ENCODE measurements at places on chromosomes 3 and 15.

DNA sequence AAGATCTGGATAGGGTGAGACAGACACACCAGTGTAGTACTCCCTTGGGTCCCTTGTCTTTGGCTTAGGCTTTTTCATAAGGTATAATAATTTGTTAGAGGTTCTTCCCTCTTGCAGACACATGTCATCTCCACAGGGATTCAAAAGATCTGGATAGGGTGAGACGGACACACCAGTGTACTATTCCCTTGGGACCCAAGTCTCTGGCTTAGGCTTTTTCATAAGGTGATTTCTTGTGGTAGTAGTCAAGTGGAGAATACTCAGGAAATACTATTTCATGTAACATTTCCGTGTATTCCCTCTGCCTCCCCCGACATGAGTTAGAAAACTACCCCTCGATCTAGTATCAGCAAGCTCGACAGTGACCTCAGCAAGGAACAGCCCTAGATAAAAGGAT is 954 bp upstream of the MAPKBP1 start:
- no peak for DNase-seq

- no peak for DNase-seq
Measured at GRCh38 chr15:64493641-64494040, 33.3 kb downstream of the ZNF609 start.

- no peak for DNase-seq
Measured at GRCh38 chr15:66815318-66815717, 113.3 kb downstream of the SMAD6 start.

DNA sequence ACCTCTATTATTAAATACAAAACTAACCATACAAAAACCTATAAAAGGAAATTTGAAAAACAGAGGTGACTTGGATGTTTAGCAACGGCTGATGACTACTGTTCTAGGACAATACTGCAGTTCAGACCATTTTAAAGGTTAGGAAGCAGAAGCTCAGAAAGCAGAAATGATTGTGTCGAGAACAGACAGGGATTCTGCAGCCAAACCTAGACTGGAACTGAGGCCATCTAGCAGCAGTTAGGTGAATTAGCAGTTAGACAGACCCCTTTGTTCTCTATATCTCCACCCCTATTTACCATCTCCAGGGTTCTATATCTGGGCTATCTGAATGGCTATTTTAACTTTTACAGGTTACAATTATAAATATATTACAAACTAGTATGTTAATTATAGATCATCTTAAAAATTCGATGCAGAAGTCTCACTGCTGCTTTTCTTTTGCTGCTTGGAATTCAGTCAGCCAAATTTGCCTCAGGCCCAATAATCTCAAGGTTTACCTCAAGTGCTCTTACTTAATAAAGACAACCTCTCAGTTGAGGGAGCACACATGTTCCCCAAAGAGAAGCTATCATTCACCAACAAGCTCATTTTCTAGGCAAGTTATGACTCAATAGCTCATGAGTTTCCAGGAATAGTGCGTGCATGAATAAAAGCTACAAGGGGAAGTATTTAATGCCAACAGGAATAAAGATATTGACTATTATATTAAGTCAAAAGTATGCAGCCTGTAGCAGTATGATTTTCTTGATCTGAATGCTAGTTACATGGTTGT is 9.3 kb upstream of the IL1RAP start:
- no peak for DNase-seq

DNA sequence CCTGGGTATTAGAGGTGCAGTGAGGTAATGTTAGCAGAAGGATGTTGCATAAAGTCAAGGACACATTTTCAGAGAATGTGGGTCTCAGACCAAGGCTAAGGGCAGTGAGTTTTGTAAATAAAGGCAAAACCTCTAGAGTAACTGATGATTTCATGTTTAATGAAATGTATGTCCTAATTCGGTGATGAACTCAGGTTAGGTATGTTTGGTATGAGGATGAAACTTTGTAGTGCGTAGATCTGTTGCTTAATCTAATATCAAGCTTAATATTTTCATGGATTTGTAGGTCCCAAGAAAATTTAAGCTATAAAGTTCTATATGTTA is 3.6 kb downstream of the USP50 start:
- no peak for DNase-seq

- no peak for DNase-seq
Measured at GRCh38 chr15:47944637-47945288, 176.0 kb upstream of the SLC24A5 start.

DNA sequence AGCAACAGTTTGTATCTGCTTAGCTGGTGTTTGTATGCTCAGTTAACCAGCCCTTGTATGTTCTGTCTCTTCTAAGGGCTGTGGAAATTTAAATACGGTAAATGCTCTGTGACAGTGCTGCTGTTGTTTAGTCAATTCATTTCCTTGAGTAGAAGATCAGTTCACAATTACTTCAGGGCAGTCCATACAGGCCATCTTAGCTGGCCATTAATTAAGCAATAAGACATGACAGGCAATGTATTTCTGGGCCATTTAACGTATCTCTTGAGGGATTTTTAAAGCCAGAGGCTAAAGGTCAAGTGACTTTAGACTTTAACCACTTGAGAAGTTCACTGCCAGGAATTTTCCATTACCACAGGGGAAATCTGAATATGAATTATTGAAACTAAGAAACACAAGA is 351.8 kb downstream of the ZIC1 start:
- DNase-seq, result no peak

DNA sequence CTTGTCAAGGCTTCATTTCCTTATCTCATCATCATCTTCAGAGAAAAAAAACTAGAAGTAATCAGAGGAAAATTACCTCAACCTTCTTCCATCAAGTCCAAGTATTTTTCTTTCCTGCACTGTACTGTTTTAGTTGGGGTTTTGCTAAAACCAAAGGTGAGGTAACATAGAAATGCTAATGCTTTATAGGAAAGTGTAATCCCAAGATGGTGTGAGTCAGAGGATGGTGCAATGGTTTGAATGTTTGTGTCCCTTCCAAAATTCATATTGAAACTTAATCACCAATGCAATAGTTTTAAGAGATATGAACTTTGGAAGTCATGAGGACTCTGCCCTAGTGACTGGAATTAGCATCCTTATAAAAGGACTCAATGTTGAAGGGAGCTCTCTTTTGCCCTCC is 79.5 kb downstream of the KBTBD8 start:
- no peak for DNase-seq

DNA sequence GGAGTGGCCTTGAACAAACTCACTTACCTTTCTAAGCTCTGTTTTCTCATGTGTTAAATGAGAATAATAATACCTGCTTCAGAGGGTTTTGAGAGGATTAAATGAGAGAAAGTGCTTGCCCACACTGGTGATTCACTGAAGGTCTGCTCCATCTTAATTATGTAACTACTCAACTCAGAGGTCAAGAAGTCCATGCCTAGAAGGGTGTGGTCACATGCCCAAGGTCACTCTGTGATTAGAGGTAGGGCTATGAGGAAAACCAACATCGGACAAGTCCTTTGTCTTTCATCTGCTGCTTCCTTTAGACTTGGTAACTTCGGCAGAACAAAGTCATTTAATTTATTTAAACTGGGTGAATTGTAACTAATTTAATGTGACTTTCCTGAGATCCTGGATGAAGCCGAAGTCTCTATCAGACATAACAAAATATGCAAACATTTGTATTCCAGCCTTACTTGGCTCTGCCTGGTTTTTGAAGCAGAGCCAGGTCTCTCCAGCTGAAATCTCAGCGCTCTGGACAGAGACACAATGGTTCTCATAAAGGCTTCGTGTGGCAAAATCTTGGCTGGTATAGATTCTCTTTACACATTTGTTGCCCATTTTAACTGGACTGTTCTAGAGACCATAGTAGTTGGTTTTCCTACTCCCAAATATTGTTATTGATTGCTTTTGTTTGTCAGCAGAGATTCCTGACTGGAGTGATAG is 3.0 kb downstream of the CHRNA7 start:
- no peak for DNase-seq

GRCh38 chr15:71437919-71438318 is 322.6 kb downstream of the THSD4 start:
- no peak for DNase-seq

GRCh38 chr3:12895391-12896062 is 54.2 kb upstream of the RPL32 start:
- no peak for DNase-seq

- DNase-seq, result no peak
Measured at GRCh38 chr3:156792114-156792513, 34.0 kb upstream of the LEKR1 start.

DNA sequence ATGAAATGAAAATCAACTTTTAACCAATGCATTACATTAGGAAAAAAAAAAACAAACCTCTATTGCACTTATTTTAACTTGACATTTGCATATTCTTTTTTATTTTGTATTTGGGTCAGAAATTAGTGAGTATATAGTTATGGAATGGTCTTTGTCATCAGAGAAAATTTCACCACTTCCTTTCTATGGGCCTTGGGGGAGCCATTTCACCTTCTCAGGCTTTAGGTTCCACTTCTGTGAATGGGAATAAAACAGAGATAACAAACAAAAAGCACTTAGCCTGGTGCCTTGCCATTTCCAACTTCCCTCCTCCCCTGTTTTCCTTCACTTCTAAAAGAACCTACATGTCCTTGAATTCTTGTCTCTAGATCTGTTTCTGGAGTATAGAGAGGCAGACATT is 168.0 kb upstream of the STT3B start:
- DNase-seq, result no peak

GRCh38 chr3:82410366-82410765 is 648.9 kb upstream of the GBE1 start:
- DNase-seq, result peak; percentile 11

- DNase-seq, result no peak
Measured at GRCh38 chr3:4726549-4726948, 233.4 kb downstream of the ITPR1 start.

DNA sequence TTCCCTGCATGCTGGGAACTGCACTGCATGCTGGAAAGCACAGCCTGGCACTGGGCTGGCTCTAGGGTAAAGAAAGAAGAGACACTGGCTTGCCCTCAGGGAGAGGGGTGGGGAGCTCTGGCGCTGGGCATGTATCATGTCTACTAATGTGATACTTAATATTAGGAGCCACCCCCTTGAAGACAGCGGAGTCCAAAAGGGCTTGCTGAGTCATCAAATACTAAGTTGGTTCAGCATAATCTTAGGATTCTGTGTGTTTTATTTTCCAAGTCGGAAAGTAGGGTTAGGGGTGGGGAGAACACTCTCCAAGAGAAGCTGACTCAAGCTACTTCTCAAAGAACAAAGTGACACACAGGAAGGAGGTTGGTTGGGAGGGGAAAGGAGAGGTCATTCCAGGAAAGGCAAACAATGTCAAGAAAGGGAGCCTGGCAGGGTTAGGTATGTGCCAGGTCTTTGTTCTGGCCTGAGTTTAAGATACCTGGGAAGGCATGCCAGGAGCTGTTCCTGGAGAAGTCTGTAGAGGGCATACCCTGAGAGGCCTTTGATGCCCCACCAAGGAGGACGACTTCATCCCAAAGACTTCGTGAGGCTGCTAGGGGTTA is 237.8 kb upstream of the NR2E3 start:
- no peak for DNase-seq

DNA sequence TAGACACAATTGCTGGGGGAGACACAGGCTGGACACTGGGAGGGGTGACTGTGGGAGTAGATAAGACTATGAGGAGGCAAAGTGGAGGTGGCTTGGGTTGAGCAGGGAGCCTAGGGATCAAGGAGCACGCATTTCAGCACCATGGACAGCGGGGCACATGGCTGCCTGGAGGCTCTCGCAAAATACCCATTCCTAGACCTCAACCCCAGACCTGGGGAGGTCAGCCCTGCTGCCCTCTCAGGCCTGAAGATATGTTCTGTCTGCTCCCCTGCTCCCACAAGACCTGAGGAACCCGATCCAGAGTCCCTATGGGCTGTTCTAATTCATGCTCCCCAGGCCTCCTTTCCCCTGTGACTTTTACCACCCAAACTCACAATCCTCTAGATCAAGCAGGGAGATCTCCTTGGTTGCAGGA is 16.0 kb upstream of the CPEB1 start:
- DNase-seq, result no peak

DNA sequence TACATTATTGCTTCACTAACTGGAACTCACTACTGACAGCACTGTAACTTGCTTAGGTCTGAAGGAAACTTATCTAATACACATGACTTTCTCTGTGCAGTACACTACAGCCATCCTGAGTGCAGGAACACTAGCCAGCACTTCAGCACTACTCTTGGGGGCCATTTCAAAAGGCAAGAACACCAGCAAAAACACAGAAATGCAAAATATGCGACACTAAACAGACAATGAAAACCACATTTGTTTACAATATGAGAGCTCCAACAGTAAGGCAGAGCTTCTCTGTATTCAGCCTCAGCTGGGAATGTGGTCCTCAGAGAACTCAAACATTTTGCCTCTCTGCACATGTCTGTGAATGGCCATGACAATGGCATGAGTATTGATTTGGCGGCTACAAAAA is 109.6 kb downstream of the ARRDC4 start:
- DNase-seq, result no peak

DNA sequence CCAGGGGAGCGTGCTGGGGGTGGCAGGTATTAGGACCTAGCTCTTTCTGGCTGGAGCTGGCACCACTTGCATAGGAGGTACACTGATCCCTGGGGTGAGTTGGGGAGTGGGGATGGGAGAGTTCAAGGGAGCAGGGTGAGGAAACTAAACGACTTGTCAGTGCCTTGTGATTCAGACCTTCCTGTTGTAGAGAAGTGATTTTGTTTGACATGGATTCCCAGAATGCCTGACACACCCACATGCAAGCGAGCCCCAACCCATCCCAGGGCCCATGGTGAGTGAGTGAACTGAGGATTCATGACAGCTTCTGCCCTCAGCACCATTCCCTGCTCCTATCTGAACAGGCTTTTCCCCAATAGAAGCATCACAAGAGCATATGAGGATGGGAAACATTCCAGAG is 15.6 kb upstream of the UBE2Q2 start:
- DNase-seq, result no peak
